ENCODE measurements at places on chromosomes 3 and 15. TPM values are rescaled to one million over a fixed set of nuclear protein-coding genes. Genes with fewer than 3 reads are reported as not detected.

DNA sequence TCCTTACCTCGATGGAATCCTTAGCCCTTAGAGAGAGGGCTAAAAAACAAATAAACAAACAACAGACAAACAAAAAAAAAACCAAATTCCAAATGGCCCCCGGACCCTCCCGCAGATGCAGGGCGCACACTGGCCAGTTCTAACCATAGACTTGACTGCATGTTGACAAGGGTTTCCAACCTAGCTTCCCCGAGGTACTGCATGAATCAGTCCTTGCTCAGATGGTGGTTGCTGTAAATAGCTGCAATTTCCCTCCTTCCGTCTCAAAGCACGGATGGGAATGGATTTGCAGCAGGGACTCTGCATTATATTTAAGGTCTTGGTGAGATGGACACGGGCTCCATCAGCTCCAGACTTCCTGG, 162.8 kb downstream of the CD47 start:
- no peak for DNase-seq
- no peaks in the 10 kb centered on the region for H3K36me3 ChIP-seq
- H3K4me1 ChIP-seq, result peaks cover 7% of the 10 kb centered on the region
- peaks cover 11% of the 10 kb centered on the region for H3K27me3 ChIP-seq
- H3K27ac ChIP-seq, result no peak overlapping the region

CCDC80 gene
- total RNA-seq, result not detected

MCF2L2 gene
- total RNA-seq, result 1.7 TPM

DNA sequence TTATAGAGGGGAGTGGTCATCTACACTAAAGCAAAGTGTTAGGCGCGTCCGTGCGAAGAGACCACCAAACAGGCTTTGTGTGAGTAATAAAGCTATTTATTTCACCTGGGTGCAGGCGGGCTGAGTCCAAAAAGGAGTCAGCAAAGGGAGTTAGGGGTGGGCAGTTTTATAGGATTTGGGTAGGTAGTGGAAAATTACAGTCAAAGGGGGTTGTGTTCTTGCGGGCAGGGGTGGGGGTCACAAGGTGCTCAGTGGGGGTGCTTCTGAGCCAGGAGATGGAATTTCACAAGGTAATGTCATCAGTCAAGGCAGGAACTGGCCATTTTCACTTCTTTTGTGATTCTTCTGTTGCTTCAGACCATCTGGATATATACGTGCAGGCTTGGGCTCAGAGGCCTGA, 47.1 kb downstream of the OIP5 start:
- H3K4me3 ChIP-seq, result peak overlapping the region; percentile 99
- H3K4me1 ChIP-seq, result peaks cover 46% of the 10 kb centered on the region
- peak overlapping the region; percentile 96 for H3K27ac ChIP-seq
- H3K36me3 ChIP-seq, result peaks cover 43% of the 10 kb centered on the region

TF gene
- total RNA-seq, result 0.52 TPM

ECE2 gene
- not detected for total RNA-seq

DNA sequence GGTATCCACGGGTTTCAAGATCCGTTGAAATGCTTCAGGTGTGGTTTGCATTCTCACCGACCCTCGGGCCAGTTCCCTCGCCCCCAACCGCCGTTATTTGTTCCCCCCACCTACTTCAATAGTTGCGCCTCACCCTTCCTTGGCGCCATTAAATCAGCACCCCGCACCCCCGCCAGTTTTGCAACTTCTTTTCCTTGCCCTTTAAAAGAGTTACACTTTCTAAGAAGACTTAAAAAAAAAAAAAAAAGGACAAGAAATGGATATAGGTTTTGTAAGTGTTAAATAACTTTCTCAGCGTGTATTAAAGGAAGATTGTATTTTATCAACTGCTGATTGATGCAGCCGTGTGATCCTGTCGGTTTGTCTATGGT, 87.2 kb downstream of the NR2F2 start:
- no peaks in the 10 kb centered on the region for H3K36me3 ChIP-seq
- H3K4me1 ChIP-seq, result peaks cover 1% of the 10 kb centered on the region
- peaks cover 74% of the 10 kb centered on the region for H3K27me3 ChIP-seq
- H3K4me3 ChIP-seq, result no peak overlapping the region
